Posterior cingulate gyrus (tissue), 11 donors: ENCODE measurements at places on chromosomes 2 and 18.

DNA sequence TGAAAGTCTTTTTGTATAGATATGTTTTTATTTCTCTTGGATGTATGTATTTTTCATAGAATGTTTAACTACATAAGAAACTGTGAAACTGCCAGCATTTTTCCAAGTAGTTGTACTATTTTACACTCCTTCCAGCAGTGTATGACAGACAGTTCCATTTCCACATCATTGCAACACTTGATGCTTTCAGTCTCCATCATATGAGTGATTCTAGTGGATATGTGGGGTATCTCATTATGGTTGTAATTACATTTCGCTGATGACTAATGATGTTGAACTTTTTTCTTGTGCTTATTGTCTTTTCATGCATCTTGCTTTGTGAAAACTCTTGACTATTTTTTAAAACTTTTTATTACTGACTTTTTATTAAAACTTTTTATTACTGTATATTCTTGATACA lies 101.4 kb downstream of the ARHGAP28 start:
- no peak for DNase-seq

- DNase-seq: no peak
These were observed at the start of gene FAP for GRCh38 chr2:162243294-162243693. TSS of gene FAP (minus strand) at chr2:162243445. CDS start at chr2:162243327, 118 bp downstream.

DNA sequence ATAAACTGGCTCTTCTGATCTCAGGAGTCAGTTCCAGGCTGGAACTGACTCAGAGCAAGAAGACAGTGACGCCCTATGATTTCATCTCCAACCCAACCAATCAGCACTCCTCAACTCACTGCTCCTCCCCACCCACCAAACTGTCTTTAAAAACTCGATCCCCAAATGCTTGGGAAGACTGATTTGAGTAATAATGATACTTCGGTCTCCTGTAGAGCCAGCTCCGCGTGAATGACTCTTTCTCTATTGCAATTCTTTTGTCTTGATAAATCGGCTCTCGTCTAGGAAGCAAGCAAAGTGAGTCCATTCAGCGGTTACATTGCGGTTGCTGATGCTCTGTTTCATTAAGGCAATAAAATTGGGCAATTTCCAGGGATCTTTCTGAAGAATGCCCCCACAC lies 1025.3 kb upstream of the CNTNAP5 start:
- DNase-seq: no peak

- DNase-seq: peak; percentile 69
These were observed 57.9 kb upstream of the KCNE4 start for GRCh38 chr2:222993920-222994650.

DNA sequence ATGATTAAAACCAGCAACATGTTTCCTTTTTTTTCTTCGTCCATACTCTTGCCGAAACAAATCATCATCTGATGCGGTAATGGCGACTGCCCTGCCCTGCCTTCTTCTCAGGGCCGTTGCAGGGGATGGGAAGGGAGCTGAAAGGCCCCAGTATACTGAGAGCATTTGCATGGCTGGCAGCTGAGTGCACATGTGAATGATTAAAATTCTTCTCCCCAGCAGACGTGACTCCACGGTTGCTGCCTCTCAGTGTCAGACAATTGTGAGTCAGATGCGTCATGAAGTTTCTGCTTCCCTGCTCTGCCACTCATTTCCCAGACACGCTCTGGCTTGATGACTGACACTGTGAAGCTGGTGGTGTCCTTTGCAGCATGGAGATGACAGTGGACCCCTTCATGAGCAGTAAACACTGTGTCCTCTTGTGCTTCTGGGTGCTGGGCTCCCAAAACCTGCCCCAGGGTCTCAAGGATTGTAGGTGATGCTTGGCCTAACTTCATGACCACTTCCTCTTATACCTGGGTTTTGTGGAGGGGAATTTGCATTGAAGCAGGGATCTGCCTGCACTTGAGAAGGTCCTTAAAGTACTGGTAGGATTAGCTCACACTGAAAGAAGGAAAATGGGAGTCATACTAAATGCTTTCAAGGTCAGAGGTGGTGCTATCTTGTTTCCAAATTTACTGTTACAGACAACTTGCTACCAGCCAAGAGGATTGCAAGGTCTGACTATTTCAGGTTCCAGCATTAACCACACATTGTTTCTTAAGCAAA lies 222.5 kb upstream of the COPS8 start:
- DNase-seq: no peak

DNA sequence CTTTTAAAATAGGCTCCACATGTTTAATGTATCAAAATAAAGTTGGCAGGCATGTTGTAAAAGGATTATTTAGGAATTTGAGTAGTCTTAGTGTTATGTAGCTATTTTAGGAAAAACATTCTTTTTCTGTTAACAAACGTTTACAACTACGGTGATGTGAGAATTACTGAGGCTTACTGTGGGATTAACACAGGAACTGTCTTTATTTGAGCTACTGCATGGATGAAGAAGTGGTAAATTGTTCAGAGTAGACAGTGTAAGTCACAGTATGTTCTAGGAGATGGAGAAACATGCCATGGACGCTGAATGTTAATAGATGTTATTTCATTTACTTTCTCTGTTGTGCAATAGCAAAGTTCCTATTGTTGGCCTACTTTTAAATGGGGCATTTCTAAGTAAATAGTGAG lies 1.6 kb downstream of the PPM1B start:
- no peak for DNase-seq

DNA sequence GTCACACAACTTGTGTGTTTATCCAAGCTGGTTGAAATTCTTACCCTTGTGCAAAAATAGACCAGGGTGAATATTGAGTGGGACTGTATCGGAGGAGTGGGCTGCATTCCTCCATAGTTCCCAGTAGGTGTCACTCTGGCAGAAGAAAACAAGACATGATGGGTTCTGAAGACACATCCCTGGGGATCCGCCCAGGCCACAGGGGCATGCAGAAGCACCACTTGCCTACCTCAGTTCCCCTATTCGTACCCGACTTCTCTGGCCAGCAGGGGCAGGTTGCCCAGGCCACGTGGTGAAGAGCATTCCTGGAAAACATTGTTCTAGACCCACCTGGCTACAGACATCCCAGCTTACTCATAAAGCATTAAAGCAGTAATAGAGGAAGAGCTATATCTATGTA lies 168.2 kb downstream of the FAM210A start:
- DNase-seq: peak; percentile 59

DNA sequence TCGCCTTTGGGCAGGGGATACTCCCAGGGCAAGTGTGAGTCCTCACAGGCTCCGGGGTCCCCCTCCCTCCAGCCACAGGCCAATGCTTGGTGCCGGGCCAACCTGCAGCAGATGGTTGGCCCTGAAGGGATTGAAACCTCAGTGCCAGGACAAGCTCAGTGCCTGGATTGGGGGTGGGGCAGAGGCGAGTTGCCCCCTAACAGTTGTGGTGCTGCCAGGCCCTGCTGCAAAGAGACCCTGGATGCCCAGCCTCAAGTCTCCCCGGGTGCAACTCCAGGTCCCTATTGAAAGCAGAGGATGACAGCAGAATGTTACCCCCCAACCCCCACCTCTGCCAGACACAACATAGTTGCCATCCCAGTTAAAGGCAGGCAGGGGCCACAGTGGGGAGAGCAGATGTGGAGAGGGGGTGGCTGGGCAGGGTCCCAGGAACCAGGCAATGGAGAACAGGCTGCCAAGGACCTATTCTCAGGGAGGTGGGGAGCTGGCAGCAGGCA lies 9.5 kb upstream of the RNF103 start:
- DNase-seq: peak; percentile 84

DNA sequence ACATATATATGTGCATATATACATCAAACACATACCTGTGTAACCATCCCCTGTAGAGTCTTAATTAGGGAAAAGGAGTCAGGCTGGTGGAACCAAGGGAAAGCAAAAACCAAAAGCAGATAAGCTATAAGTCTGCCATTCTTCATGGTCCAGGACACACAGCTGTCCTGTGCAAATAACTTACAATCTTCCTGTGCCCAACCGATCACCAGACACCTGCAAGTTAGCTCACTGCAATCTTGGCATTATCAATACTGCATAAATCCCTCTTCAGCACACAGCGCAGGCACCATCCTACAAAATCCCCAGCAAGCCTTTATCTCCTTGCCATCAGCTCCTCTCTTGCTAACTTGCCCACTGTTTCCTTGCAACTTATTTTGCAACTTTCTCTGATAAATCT lies 60.8 kb upstream of the DYNAP start:
- no peak for DNase-seq

DNA sequence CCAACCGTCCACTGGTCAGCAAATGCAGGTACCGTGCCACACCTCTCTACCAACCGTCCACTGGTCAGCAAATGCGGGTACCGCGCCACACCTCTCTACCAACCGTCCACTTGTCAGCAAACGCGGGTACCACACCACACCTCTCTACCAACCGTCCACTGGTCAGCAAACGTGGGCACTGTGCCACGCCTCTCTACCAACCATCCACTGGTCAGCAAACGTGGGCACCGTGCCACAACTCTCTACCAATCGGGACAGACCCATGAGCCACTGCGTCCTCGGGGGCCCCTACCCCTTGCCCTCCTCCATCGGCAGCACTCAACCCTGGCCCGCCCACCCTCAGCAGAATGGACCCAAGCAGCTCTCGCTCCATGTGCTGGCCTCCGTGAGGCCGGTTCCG lies 226.4 kb upstream of the SALL3 start:
- no peak for DNase-seq

- no peak for DNase-seq
These were observed 3.2 kb downstream of the GLI2 start for GRCh38 chr2:120738786-120739437.

DNA sequence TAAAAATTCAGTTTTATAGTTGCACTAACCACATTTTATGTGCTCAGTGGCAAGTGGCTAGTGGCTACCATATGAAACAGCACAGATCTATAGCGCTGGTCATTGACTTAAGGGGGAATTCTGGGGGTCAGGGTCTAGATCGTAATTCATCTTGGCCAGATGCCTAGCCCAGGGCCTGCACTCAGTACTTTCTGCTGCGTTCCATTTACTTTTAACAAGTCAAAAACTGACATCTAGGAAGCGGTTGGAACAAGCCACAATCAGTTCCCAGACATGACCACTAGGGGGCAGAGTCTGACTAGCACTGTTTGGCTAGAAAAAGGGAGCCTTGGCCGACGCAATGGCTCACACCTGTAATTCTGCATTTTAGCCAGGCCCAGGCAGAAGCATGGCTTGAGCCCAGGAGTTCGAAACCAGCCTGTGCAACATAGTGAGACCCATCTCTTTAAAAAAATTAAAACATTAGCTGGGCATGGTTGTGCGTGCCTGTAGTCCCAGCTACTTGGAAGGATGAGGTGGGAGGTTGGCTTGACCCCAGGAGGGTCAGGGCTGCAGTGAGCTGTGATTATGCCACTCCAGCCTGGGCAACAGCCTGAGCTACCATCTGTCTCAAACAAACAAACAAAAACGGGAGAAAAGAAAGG lies 9.0 kb upstream of the TMBIM1 start:
- peak; percentile 76 for DNase-seq

DNA sequence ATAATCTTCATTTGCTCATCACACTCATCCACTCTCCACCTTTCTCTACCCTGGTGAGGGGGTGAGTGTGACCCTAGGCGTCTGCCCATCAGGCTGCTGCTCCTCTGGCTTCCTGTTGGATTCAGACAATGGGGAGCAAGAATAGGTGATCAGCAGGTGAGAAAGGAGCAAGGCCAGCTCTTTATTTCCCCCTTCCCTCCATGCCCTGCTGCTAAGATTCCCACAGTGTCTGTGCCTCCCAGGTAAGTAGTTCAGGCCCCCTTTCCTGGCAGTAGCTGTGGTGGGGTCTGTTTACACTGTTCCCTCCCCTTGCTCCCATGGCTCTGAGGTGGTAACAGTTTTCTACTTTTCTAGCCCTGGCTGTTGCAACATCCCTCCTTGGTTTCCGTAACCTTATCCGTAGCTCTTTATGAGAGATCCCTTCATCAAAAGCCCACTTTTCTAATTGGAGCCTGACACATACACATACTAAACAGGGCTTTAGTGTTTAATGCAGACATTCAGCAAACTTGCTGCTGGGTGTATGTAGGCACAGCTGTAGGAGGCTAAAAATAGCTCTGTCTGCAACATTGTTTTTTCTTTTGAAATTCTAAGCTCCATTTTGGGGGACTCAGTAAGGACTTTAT lies 27.5 kb downstream of the MAP2 start:
- peak; percentile 32 for DNase-seq

- DNase-seq: no peak
These were observed 302.2 kb upstream of the DDX18 start for GRCh38 chr2:117512307-117512706.

DNA sequence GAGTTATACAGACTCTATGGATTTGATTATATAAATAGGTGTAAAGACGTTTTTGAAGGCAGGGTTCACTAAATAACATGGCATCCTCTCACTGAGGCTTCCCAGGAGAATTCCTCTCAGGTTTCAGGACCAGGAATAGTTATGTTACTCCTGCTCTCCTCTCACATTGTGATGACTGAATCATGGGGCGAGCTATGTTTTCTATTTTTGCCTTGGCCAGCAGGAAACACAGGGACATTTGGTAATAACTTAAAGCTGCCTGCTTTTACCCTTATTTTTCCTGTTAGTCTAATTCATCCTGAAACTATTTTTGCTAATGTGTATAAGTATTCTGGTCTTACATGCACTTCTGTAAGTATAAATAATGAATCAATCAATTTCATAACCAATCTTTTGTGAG lies 115.3 kb upstream of the ITGB6 start:
- DNase-seq: no peak

- DNase-seq: no peak
These were observed 52.6 kb upstream of the PEX13 start for GRCh38 chr2:60964651-60965498.
